Stimulated activated CD4-positive, alpha-beta T cell treated with anti-CD3 and anti-CD28 coated beads, Interleukin-15, amount 100 ng/mL, for 24 hours (primary cell): ENCODE measurements at places on chromosomes 7 and 10.

DNA sequence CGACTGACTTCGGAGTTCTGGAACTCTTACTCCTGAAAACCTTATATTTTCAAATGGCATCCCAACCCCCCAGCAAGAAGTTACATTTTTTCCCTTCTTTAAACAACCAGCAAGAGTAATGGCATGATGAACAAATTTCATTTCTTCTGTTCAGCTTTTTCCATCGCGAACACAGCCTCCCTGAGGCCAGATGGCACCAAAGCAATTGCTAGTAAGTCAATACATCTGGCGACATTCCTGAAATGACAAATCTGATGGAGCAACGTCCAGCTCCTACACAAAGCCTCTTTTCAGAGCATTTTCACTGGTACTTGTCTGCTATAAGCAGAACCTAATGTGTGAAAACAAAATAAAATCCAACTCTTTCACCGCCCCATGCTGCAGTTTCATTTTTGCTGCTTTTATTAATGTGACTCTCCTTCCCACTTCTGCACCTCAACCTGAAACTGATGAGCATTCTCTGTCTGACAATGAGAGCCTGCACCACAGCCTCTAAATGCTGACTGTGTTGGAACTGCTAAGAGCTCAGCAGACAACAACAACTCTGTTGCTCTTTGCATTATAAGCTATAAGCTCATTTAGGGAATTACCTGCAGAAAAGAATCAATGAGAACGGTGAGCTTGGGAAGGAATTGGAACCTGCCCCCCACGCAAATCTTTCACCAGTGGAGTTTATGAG lies 229.8 kb downstream of the FGFR2 start:
- no peak for DNase-seq

GRCh38 chr7:153444641-153445040 lies 607.6 kb upstream of the DPP6 start:
- DNase-seq: no peak

DNA sequence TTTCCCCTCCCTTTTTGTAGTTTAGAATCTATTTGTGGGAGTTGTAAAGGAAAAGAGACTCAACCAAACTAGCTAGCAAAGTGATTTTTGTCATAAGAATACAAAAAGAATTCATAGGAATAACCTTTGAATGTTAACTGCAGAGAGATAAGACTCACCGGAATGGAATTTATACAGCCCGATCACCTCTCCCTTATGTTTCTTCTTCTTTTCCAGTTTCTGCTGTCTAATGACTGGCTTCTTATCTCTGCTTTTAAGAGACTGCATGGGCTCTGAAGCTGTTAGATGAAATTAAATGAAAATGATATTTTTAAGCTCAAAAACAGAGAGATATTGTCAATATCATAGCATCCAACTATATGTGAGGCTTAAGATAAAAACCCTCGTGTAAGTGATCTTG lies 1095.9 kb downstream of the REEP3 start:
- no peak for DNase-seq

DNA sequence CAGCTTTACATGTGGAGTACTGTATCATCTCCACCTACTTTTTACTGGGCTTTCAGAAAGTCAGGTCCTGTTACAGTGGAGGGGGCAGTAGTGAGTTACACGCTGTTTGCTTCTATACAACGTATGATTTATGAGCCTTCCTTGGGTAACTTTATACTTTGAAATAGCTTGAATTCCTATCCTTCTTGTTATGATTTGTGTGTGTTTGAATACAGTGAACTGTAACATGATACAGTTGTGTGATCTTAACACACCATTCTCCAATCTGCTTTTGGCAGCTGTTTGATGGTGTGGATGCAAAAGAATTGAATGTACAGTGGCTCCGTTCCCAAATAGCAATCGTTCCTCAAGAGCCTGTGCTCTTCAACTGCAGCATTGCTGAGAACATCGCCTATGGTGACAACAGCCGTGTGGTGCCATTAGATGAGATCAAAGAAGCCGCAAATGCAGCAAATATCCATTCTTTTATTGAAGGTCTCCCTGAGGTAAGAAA lies 41.7 kb downstream of the SP8 start:
- no peak for DNase-seq

DNA sequence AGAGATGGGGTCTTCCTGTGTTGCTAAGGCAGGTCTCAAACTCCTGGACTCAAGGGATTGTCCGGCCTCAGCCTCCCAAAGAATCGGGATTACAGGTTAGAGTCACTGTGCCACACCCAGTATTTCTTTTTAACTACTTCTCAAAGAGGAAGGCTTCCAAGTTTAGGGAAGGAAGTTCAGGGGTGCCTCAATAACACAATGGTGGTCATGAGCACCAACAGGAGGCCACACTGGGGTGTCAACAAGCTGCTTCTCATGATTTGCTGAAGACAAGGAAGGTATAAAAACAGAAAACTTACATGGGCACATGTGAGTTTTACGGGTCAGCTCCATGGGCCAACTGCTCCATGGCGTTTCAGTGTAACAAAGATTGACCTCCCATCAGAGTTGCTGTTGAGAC lies 160.5 kb downstream of the TNS3 start:
- no peak for DNase-seq

GRCh38 chr10:93086289-93086688 lies 12.6 kb downstream of the CYP26A1 start:
- DNase-seq: no peak
